Stimulated activated CD4-positive, alpha-beta T cell treated with anti-CD3 and anti-CD28 coated beads, Interleukin-2, amount 100 ng/mL, for 4 hours (primary cell): ENCODE measurements at places on chromosomes 6 and 20.

DNA sequence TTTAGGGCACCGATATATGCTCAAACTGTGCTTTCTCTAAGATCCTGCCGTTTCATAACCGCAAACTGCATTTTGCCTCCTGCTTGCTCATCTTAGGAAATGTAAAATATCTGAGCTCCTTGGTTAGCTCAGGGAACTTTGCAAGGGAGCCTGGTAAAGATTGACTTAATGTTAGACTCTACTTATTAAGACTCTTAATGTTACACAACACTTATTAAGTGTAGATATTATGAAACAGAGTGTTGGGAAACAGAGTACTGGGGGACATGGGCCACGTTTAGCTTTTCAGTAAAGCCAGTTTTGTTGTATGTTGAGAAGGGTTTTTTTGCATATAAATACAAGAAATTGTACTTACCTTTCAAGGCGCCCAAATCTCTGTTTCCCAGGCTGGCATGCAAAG, 1.9 kb downstream of the LTV1 start:
- no peak for DNase-seq

DNA sequence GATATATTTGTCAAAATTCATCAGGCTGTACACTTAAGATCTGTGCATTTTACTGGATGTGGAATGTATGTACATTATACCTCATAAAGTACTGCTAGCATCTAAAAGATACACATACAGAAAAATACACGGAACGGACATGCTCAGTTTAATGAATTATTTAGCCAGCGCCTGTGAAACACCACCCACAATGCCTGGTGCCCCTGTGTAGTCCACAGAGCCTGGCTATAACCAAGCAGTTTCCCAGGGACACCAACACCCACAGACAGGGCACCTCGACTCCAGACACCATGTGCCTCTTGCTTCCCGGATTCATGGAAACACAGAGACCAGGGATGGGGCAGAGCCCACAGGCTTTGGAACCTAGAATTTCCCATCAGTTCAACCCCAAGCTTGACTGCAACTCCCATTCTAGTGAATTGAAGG, 17.4 kb upstream of the ARMC12 start:
- no peak for DNase-seq

DNA sequence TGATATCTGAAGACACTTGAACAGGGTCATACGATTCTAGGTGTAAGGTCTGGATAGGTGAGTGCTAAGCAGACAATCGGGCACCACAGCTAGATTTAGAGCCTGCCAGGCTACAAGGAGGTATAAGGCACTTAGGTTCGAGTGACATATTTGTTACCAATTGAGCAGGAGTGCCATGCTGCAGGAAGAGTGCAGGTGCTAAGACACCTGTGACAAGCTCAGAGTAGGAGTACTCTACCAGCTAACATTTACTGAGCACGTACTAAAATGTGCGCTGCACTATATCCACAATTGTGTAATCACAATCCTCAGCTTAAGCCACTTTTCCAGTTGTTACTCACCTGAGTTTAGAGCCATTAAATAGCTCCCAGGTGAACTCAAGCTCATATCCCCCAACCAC, 227.8 kb upstream of the MOCS1 start:
- DNase-seq, result no peak

DNA sequence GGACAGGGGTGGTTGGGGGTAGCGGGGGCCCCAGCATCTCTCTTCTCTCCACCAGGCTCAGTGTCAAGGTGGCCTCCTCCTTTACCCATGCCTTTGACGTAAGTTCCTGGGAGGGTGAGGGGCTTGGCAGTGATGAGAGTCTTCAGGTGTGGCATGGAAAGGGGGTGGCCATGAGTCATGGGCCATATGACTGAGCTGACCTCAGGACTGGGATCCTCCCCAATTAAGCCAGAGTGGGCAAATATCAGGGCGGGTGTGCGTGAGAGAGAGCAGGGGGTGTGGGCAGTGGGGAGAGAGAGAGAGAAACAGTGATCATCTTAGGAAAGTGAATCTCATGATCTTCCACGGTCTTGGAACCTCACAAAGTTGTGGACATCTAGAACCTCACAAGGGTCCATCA, 8.2 kb upstream of the BPIFB4 start:
- no peak for DNase-seq

DNA sequence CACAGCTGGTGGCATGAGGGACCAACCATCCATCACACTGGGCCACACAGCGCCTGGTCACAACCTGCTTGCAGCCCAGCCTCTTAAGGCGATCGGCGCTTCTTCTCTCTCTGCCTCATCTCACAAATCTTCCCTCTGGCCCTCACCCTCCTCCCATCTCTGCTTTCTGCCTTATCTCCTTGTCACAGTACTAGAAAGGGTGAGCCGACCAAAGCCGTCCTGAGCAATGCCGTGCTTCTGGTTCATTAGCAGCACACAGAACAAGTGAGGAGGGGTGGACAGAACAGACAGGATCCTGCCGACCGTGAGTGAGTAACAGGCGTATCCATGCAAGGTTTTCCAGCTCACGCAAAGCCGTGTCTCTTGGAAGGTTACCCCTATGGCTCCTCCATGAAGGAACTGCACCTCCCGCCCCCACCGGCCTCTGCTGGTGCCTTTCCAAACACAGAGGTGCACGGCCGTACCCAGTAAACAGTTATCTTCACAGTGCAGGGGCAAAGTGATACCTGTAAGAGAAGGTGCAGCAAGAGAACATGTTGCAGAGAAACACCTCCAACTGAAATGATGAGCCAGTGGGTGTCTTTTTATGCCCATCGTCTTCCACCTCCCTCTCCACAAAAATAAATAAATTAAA, 331.7 kb downstream of the FARS2 start:
- no peak for DNase-seq

- DNase-seq, result no peak
These were observed 1097.2 kb upstream of the GJE1 start for GRCh38 chr6:141035312-141036200.

DNA sequence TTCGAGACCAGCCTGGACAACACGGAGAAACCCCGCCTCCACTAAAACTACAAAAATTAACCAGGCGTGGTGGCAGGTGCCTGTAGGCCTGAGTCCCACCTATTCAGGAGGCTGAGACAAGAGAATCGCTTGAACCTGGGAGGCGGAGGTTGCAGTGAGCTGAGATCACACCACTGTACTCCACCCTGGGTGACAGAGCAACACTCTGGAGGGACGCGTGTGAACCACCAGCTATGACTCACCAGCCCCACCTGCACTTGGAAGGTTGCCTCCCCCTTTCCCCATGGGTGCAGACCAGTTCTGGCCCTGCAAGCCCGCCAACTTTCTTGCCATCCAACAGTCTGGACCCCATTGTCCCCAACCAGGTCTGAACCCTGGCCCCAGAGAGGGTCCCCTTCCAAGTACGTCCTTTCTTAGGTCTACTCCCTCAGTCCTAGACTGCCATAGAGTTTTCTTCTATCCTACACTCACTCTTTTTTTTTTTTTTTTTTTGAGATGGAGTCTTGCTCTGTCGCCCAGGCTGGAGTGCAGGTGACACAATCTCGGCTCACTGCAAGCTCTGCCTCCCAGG, 29.2 kb downstream of the ATP9A start:
- DNase-seq, result no peak

DNA sequence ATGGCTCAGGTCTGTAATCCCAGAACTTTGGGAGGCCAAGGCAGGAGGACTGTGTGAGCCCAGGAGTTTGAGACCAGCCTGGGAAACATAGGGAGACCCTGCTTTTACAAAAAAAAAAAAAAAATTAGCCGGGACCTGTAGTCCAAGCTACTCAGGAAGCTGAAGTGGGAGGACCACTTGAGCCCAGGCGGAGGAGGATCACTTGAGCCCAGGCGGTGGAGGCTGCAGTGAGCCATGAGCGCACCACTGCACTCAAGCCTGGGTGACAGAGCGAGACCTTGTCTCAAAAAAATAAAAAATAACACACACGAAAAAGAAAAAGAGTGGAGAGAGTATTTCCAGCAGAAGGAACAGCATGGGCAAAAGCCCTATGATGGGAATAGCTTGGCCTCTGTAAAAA, 2.0 kb downstream of the TTLL9 start:
- DNase-seq, result no peak

DNA sequence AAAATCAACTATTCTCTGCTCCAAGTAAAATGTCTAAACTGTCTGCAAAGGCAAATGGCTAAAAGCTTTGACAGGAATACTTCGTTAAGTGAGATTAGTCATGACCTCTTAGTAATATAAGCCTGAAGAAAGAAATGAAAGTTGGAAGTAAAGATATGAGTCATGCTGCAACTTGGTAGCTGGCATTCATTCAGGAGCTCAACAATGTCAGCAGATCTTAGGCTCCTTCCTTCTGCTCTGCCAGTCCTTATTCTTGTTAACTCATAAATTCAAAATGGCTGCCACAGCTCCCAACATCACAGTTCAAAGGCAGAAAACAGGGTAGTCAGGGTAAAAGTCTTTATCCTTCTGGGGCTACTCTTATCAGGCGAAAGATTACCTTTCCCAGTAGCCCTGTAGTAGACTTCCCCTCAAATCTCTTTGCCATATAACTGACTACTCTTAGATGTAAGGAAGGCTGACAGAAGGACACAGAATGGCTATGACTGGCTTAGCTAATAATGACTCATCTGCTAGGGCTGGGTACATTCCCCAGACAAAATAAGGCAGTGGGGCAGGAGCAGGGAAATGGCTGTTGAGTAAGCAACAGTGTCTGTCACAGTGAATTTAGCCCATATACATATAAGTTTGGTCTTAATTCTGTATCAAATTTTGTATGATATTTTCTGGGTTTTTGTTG, 24.4 kb upstream of the C6orf62 start:
- no peak for DNase-seq

DNA sequence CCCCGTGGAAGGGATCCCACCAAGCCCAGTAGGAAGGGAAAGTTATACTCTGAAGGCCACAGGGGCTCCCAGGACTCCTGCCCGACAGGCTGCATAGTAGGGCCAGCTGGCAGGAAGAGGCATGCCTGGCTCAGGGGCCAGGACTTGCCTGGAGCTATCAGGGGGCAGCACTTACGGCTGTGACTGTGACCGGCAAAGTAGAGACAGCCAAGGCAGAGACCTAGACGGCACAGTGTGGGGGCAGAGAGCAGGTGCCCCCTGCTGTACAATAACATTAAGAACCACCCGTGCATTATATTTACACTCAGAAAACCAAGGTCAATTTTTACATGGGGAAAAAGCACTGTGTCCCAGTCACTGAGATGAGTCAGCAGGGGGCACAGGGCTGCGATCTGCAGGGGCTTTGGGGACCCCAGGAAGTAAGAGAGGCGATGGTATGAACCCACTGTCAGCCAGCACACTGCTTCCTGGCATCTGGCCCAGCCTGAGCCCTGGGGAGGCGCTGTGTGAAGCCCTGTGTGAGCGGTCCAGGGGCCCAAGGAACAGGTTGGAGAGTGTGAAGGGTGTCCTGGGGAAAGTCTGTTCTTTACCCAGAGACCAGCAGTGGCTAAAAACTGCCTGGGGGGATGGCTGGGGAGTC, 9.9 kb downstream of the CCDC167 start:
- DNase-seq, result no peak

DNA sequence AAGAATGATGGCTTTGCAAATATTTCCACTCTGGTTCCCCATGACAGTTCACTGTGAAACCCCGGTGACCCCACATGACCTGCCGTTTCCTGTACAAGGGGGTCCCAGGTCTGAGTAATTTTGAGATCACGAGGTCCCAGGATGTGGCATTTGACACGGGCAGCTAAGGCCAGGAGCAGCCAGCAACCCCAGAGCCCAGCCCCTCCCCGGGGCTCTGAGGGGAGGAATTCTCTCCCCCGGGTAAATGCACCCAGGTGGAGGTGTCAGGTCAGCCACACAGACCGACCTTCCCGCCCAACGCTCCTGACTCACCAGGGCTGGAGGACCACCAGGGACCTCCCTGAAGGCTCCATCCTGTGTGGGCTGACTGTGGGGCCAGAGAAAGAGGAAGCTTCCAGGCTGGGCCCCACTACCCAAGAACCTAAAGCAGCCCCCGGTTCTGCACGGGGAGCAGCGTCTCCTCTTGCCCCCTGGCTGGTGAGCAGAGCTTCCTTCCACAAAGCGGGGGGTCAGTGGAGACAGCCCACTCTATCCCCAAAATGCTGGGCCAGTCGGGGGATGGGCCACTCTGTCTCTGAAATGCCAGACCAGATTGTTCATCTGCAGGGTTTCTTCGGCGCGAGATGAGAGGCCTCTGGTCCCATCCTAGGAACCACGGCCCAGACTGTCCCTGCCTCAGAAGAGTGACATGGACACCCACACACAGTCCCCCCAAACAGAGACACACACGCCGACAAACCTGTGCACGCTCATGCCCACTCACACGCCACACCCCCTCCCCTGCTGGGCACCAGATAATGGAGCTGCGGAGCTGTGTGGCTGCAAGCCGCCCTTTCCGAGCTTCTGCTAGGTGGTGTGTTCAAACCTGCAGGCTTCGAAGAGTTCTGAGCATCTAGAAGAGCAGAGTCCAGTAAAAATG, 23.4 kb upstream of the SLCO4A1 start:
- DNase-seq, result no peak

GRCh38 chr20:58707770-58708169, 15.2 kb downstream of the NPEPL1 start:
- DNase-seq, result no peak

DNA sequence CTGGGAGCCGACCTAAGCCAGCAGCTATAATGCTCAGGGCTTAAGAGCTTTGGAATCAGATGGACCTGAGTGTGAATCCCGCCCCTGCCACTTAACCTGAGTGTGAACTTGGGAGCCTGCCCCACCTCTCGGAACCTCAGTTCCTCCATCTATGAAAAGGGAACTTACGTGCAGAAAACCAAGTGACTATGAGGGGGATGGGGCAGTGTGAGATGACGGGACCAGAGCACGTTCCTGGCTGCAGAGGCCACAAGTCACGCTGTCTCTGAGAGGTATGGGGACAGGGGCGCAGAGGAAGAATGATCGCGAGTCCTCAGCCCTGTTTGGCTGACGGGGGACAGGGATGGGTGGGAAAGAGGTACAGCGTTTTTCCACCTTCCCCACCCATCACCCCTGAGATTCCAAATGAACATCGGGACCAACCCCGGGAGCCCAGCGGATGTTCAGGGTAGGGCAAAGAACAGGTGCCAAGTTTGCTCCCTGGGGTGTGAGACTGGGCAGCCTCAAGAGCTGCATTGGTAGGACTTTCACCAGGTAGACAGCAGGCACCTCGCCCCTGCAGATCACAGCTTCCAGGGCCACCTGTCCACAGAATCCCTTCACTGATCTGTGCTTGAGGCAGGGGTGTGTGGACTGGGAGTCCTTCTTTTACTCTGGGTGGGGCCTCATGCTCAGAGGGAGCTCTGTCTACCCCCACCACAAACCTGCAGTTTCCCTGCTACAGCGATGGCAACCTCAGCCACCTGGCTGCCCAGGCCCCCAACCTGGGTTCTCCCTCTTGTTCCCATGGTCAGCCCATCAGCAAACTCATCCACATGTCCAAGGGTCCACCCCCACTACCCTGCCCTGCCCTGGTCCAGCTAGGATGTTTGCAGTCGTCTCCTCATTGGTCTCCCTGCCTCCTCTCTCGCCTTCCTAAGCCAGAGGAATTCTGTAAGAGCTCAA, 85.8 kb downstream of the CEBPB start:
- no peak for DNase-seq

GRCh38 chr6:167840526-167841179, 13.9 kb downstream of the AFDN start:
- DNase-seq, result no peak

GRCh38 chr20:11155156-11155756, 481.5 kb upstream of the JAG1 start:
- DNase-seq, result no peak

- DNase-seq, result no peak
These were observed 254.4 kb upstream of the KCNQ5 start for GRCh38 chr6:72367439-72367838.
